ENCODE measurements at places on chromosomes 5 and 9.

DNA sequence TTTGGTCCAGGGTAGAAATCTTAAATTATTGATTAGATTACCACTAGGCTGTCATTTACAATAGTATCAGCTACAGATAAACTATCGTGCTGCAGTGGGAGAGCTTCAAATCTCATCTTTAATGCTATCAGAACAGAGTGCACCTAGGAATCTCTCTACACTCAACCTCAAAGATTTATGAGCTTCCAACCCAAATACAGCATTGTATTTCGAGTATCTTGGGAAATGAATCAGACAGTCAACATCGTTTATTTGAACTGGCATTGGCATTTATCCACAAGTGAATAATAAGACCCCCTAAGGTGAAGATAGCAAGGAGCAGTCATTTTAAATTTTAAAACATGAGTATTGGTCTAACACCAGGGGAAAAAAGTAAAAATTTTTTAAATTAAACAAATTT is 1203.2 kb downstream of the CDH12 start:
- no peak overlapping the region for H3K27ac ChIP-seq
- no peak for DNase-seq
- no peak overlapping the region for H3K4me3 ChIP-seq
- H3K27me3 ChIP-seq: no peaks in the 10 kb centered on the region
- no peaks in the 10 kb centered on the region for H3K36me3 ChIP-seq
- H3K4me1 ChIP-seq: no peaks in the 10 kb centered on the region

GRCh38 chr5:171484460-171484899 is 65.0 kb downstream of the FGF18 start:
- DNase-seq: no peak
- no peaks in the 10 kb centered on the region for H3K4me1 ChIP-seq
- H3K27ac ChIP-seq: no peak overlapping the region
- H3K27me3 ChIP-seq: no peaks in the 10 kb centered on the region
- no peak overlapping the region for H3K4me3 ChIP-seq
- no peaks in the 10 kb centered on the region for H3K36me3 ChIP-seq

GRCh38 chr9:137107312-137107921 is 7.1 kb downstream of the DPP7 start:
- no peak overlapping the region for H3K27ac ChIP-seq
- DNase-seq: no peak
- no peaks in the 10 kb centered on the region for H3K36me3 ChIP-seq
- H3K27me3 ChIP-seq: no peaks in the 10 kb centered on the region

DNA sequence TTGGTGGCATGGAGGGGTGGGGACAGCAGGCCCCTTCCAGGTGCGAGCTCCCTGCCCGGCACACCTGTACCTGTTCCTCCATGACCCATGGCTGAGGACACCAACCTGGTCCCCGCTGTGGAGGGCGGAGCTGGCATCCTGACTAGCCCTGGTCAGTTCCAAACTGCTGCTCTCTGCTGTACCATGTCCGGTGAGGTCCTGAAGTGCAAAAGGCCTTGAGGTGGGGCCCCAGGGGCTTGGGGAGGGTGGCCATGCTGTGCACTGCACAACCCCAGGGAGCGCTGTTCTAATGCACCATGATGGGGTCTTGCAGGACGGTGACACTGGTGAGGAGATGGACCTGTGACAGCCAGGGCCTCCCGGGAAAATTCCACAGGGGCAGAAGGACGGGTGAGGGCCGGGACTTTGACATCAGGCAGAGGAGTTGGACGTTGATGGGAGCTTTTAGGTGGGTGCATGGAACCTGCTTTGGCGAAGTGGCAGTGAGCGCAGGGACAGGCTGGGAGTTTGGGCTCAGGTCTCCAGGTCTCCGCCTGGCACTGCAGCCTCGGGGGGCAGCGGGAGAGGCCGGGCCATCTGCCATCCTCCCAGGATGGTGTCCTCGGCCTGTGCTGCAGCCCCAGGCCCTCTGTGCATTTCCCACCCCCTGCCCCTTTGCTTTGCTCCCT is 38.9 kb downstream of the COL5A1 start:
- no peak for DNase-seq
- H3K4me1 ChIP-seq: peaks cover 2% of the 10 kb centered on the region
- H3K27me3 ChIP-seq: no peaks in the 10 kb centered on the region
- no peaks in the 10 kb centered on the region for H3K36me3 ChIP-seq

GRCh38 chr9:82020331-82020730 is 31.8 kb downstream of the SPATA31D1 start:
- no peaks in the 10 kb centered on the region for H3K36me3 ChIP-seq
- no peak overlapping the region for H3K27ac ChIP-seq
- no peaks in the 10 kb centered on the region for H3K27me3 ChIP-seq
- H3K4me3 ChIP-seq: no peak overlapping the region
- no peak for DNase-seq
- H3K4me1 ChIP-seq: no peaks in the 10 kb centered on the region

- H3K4me1 ChIP-seq: no peaks in the 10 kb centered on the region
- no peaks in the 10 kb centered on the region for H3K27me3 ChIP-seq
- H3K36me3 ChIP-seq: no peaks in the 10 kb centered on the region
- DNase-seq: no peak
Observed at GRCh38 chr9:104456831-104457230, 47.2 kb upstream of the OR13F1 start.
